ENCODE measurements at places on chromosomes 4 and X. TPM values are rescaled to one million over a fixed set of nuclear protein-coding genes. Genes with fewer than 3 reads are reported as not detected.

DNA sequence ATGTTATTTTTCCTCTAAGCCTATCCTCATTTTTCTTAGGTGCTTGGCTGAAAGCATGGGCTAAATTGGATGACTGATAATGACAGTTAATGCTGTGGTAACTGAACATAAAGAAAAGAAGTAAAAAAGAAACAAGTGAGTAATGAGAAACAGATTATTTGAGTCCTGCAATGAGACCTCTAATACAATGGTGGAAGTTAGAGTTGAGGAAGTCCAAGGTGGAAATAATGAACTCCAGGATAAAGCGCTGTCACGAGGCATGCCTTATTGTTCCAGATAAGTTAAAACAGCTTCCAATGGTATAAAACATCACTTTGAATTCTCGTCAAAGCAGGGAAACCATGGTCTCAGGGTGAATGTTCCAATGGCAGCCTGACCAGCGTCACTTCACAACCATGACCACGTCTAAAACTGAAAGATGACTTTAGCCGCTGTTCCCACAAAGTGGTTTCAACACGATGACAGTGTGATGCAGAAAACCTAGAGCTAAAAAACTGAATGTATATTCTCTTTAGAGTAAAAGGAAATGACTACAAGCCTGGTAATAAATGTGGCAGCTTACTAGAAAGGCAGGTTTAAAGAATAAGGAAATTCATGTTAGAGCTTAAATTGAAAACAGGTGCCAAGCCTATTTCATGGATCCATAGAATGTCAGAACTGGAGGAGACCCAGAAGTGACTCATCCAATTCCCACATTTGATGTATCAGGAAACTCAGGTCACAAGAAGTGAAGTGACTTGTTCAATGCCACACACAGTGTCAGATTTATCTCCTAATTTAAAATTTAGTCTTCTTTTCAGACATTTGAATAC, 202.6 kb upstream of the GYPA start:
- DNase-seq, result no peak

DNA sequence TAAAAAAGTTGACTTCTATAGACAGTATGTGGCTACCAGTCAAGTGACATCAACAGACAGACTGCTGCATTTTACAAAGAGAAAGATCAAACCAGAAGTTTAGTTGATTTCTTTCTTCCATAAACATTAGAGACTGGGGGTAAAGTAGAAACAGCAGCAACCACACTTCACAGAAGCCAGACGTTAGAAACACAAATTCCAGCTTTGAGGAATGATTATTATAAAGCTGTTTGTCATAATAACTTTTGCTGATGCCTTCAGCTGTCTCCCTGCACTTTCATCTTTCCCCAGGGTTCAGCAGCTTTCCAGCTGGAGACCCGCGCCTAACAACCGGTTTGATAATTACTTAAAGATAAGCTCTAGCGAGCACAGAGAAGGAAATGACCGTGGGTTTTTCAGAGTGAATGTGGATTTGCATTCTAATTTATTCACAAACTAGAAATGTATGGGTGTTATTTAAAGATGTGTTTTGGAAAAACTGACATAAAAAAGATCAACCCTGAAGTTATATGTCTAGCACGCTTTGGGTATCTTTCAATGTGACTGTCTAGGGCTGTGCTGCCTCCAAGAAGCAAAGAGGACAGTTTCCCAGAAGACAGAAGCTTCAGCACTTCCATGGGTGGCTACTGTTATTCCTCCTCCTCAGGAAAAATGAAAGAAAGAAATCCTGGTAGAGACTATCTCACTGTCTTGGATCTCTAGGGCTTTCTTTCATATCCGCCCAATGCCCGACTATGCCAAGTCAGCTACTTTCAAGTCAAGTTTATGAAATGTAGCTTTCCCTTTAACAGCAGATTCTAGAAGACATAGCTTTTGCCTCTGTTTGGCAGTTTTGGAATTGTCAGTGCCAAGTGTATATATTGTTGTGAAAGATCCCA, 15.0 kb upstream of the ENAM start:
- DNase-seq, result no peak

DNA sequence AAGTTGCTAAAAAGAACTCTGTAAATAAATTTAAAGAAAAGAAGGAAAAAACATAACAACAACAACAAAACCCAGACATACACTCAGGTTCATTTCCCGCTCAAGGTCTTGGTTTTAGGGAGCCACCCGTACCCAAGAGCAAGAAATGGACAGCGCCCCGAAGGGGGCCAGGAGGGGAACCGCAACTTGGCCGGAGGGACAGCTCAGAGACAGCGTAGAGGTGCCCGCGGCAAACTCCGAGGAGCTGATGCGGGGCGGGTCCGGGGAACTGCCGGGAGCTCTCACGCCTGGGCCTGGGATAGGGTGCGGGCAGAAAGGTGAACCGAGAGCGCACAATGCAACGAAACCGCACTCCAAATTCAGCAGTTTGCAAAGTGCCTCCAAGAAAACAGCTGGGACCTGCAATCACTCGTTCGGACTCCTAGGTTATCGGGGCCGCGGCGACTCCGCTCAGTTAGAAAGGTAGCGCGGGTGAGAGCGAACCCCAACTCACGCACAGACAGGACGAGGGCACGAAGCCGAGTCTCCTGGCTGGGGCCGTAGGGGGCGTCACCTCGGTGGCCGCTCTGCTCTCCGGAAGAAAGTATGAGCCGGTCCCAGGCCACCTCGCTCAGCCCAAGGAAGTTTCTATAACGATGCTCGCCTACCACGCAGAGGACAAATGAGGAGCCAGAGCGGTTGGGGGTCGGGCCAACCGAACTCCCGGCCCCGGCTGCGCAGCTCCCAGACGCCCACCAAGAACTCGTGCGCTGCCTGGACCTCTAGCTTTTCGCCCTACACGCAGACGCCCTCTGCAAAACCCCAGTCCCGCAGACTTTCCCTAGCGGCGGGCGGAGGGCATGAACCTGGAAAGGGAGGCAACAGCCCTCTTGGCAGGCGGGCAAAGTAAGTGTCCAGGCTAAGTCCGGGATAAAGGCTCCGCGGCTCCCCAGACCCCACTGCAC, 1.4 kb downstream of the NDNF start:
- peak; percentile 67 for DNase-seq

- no peak for DNase-seq
Observed at GRCh38 chr4:37793562-37793961, 32.9 kb upstream of the PGM2 start.

DNA sequence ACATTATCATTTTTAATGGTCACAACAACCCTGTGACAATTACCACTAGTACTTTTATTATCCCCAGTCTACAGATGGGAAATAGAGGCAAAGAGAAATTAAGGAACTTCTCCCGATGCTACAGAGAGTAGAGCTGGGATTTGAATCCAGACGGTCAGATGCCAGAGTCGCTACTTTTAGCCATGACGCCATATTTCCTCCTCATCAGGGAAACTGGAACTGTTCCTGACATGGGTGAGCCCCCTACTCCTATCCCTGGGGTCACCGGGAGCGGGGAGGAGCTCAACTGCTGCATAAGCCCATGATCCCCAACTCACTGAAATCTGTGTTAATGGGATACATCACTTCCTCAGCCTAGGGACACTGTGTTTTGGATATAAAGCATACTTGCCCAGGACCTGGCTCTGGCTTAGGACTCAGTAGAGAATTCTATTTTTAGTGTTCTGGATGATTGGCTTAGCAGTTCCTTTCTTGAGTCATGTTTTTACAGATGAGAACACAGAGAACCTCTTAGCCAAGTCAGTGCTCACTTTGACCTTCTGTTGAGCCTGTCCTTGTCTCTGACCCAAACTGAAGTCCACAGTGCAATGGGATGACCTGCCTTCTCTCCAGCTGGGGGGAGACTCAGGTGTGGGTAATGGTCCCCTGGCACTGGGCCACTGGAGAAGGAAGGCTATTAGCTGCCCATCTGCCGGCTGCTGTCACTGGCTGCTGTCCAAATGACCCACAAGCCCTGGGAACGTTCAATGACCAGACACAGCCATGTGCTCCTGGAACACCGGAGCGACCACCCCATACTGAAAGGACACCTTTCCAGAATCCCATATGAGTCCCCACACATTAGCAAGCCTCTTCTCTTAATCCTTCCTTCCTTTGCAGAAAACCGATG, 90.8 kb upstream of the SHISA3 start:
- no peak for DNase-seq

DNA sequence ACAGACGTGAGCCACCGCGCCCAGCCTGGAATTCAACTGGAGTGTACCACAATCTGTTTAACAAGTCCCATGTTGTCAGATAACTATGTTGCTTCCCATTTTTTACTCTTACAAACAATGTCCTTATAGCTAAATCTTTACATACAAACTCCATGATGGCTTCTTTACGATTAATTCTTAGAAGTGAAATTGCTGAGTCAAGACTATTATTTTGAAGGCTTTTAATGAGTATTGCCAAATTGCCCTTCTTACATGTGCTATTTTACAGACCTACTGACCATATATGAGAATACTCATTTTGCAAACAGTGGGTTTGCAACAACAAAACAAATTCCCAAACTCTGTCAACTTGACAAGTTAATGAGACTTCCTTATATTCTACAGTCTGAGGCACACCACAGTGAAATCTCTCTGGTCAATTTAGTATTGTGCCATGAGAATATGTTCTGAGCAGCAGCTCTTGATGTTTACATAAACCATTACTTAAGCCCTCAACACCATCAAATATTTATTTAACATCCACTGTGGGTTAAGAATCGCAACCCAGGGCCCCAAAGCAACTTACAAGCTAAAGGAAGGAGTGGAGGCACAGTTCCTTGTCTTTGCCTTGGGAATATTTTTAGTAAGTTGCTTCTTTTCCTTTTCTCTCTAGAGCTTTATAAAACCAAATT, 128.5 kb downstream of the SPRY1 start:
- DNase-seq, result no peak

GRCh38 chrX:29419774-29420553, 795.4 kb upstream of the MAGEB2 start:
- no peak for DNase-seq

DNA sequence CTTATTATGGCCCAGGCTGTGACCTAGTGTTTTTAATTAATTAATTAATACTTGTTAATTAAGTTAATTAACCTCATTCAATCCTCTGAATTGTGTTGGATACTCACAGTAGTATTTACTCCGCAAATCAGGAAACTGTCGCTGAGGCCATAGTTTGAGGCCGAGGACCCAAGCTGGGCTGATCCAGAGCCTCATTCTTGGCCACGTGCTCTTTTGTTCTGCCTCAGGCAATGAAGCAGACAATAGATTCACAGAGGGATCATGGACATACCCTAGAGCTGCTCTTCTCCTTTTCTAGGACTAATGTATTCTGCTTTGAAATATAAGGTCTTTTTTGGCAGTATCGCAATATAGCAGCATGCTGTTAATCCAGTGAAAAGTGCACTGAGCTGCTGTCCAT, 24.0 kb upstream of the SNCA start:
- DNase-seq, result no peak

- no peak for DNase-seq
Observed at GRCh38 chr4:47852136-47852535, 14.3 kb upstream of the CORIN start.

DNA sequence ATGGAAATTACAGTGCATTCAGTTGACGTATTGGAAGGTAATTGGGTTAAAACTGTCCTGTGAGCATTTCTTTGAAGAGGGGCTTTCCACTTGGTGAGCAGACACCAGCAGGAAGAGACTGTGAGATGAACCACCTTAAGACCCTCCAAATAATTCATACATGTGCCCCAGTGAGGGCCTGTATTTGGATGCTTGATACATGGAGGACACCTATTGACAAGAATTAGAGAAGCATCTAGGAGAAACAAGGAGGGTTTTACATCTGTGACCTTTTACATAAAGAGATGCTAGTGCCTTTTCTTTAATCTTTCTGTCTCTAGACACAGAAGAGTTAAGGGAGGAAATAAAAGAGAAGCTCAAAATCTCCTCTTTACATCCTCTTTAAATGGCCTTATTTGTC, 1115.3 kb upstream of the IGFBP7 start:
- DNase-seq, result no peak

GRCh38 chr4:85393201-85393600, 81.7 kb upstream of the ARHGAP24 start:
- DNase-seq, result no peak

DNA sequence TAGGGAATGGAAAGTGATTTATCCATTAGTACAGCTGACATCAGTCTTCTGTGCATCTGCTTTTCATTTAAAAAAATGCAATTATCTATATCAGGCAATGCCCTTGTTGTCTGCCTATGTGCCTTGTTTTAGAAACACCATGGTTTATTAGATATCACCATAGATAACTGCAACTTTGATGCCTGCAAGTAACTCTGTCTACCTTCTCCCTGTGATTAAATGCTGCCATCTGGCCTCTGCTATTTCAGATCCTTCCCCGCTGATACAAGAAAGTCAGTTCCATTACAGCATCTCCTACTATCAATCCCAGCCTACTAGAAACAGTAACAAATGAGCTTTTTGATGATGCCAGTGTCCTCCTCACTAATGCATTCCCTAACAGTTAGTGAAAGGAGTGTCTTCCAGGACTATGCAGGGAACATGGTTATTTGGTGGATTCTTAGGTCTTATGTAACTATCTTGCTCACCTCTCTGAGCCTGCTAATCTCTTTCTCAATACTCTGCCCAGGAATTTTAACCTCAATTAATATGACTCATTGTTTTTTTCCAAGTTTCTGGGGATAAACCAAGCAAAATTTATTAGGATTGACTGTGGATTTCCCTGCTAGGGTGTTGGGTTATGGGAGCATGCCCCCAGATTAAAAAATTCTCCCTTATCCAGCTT, 444.9 kb downstream of the RAPGEF2 start:
- no peak for DNase-seq

DNA sequence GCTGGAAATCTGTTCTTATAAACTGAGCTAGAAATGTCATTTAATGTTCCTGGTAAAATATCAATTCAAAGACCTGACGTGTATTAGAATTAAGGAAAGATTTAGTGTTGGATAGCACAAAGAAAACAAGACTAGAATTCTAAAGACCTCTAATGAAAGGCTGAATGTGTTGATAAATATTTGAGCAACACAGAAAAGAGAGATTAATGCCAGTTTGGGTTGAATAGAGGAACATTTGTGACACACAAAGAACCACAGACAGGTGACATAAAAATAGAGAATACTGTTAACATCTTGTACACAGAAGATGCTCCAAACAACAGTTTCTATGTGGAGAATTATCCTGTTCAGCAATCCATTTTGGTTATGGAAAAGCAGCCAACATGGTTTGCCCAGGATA, 222.1 kb upstream of the GALNT7 start:
- no peak for DNase-seq

- DNase-seq, result no peak
Observed at GRCh38 chr4:8861576-8862295, 9.9 kb downstream of the HMX1 start.

GRCh38 chr4:56880572-56880971, 27.1 kb upstream of the REST start:
- DNase-seq, result no peak

The ZNF732 gene
- total RNA-seq, result not detected

The SYTL4 gene
- 48.0 TPM for total RNA-seq

The EDNRA gene
- total RNA-seq, result 0.55 TPM

The GLRB gene
- 0.75 TPM for total RNA-seq

The CT45A9 gene
- total RNA-seq, result not detected

The TBX22 gene
- total RNA-seq, result not detected

The ANXA3 gene
- 44.8 TPM for total RNA-seq

The ERAS gene
- total RNA-seq, result not detected

The CFAP97 gene
- total RNA-seq, result 14.0 TPM

The TTC29 gene
- total RNA-seq, result not detected

The UCHL1 gene
- 4.4 TPM for total RNA-seq

All from left colon (tissue), 2 donors.